Fibroblast of villous mesenchyme (primary cell): ENCODE measurements at places on chromosomes 4 and X. TPM values are rescaled to one million over a fixed set of nuclear protein-coding genes. Genes with fewer than 3 reads are reported as not detected.

Gene TKTL1
- total RNA-seq, result not detected in 2 replicates

Gene ARR3
- not detected in 2 replicates for total RNA-seq

Gene SLITRK4
- total RNA-seq, result 3.0 and 6.1 TPM in 2 replicates

Gene EVC2
- total RNA-seq, result 9.9 and 11.9 TPM in 2 replicates

GRCh38 chr4:122537388-122538135 is 81.0 kb upstream of the IL2 start:
- DNase-seq, result no peak

- DNase-seq, result no peak
These were observed 12.9 kb upstream of the SPP1 start for GRCh38 chr4:87962398-87963146.

DNA sequence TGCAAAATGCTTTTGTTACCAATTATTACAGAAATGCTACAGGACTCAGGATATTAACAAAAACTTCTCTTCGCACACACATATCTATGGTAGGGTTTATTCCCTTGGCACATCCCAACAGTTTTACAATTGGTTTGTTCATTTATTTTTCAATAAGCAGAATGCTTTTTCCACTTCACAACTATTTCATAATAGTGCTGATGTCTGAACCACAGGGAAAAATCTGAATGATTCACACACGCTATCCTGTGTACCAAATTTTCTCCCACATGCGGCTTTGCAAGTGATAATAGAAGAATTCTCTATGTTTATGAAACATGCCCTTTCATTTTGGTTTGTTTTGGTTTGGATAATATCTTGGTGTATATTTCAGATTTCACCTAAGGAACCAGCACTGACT is 725.7 kb upstream of the TENM3 start:
- no peak for DNase-seq

GRCh38 chr4:176721459-176721858 is 71.3 kb downstream of the VEGFC start:
- DNase-seq, result no peak

- no peak for DNase-seq
These were observed 85.1 kb upstream of the LCORL start for GRCh38 chr4:18106620-18107019.

DNA sequence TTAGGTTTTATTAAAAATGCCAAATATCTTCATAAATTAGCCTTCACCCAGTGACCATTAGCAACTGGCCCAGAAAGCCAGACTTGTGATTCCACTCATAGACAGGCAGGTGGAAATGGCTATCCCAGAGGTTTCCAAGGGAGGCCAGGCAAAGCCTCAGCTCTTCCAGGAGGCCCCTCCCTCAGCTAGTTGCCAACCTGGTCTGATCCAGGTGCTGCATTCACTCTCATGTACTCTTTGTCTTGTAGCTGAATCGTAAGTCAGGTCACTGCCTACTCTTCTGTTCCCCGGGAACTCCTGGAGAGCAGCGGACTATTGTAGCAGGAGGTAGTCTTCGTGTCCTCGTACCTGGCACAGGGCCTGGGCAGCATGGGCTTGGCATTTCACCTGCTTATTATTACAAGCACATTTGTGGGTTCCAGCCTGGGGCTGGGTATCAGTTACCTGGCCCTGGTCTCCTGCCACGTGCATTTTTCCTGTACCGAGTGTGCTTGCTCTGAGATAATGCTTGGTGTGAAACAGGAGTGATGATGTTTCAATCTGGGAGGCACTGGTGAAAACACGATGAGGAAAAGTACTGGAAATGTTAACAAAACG is 101.6 kb downstream of the FAM193A start:
- DNase-seq, result no peak
